Upper lobe of left lung (tissue), 6 donors: ENCODE measurements at places on chromosomes 7 and 10.

DNA sequence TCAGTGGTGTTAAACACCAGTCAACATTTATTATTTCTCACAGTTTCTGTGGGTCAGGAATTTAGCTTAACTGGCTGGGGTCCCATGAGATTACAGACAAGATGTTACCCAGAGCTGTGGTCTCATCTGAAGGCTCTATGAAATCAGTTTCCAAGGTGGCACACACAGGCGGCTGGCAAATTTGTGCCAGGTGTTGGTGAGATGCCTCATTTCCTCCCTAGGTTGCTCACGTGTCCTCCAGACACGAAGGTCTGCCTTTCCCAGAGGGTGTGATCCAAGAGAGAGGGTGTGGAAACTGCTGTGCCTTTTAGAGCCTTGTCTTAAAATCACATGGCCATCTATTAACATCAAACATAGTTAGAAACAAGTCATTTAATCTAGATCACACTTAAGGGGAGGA, 209.0 kb downstream of the JCAD start:
- DNase-seq: no peak

DNA sequence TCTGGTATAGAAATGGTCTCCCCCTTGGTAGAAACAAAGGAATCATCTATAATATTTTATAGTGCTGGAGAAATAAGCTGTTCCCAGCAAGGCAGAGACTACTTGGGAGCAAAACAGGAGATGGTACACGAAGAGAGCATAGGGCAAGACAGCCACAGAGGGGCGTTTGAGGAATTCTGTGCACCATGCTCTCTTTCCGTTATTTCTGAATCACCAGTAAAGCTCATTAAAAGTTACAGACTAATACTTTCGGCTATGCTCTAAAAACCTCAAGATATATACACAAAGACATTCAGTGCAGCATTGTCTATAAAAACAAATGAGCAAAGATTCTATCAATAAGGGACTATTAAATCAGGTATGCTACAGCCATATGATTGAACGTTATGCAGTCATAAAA, 68.5 kb upstream of the FHIP2A start:
- no peak for DNase-seq

DNA sequence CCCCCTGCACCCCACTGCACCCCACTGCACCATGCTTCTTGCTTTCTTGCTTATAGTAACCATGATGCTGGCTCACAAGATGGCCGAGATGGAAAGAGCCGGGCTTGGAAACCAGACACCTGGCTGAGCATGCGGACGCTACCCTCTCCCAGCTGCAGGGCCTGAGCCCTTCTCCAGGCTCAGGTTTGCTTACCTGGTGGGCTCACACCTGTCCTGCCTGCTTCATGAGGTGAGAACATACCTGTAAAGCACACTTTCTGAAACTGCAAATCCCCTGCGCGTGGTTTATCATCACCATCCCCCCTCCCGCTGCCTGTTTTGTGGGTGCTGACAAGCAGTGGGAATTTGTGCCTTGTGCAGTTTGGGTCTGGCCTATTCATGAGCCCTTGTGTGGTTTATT, 302.7 kb downstream of the GLRX3 start:
- no peak for DNase-seq

DNA sequence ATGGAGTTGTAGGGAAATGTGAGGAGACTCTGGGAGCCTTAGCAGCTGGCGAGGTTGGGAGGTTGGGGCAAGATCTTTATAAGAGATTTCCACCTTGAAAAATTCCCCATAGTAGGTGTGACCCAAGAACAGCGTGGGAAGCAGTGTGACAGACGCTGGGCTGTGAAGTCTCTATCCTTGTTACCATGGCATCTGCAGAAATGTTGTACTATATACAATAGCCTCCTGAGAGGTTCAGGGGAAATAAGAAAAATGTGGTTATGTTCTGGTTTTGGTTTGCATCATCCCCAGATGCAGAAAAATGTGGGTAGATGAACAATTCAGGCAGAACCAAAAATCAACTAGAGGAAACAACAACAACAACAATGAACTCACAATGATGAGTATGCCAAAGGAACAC, 498.6 kb downstream of the SH2D4B start:
- DNase-seq: no peak

- DNase-seq: no peak
Measured at GRCh38 chr7:42175834-42176723, 60.9 kb downstream of the GLI3 start.

GRCh38 chr7:76009672-76010600, 15.5 kb upstream of the TMEM120A start:
- no peak for DNase-seq
